ENCODE measurements at places on chromosomes 1 and 21.

DNA sequence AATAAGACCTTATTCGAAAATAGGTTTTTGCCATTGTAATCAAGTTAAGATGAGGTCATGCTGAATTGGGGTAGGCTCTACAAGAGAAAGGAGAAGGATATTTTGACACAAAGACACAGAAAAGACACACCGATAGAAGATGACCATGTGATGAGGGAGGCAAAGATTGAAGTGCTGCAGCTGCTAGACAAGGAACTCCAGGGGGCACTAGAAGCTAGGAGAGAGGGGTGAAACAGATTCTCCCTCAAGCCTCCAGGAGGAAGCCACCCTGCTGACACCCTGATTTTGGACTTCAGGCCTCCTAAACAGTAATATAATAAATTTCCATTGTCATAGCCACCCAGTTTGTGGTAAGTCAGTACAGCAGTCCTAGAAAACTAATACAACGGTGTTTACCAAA, 506.8 kb upstream of the CAMK1G start:
- no peak for DNase-seq
- no peak overlapping the region for H3K27ac ChIP-seq
- H3K4me1 ChIP-seq: no peaks in the 10 kb centered on the region
- no peaks in the 10 kb centered on the region for H3K27me3 ChIP-seq
- no peaks in the 10 kb centered on the region for H3K36me3 ChIP-seq

DNA sequence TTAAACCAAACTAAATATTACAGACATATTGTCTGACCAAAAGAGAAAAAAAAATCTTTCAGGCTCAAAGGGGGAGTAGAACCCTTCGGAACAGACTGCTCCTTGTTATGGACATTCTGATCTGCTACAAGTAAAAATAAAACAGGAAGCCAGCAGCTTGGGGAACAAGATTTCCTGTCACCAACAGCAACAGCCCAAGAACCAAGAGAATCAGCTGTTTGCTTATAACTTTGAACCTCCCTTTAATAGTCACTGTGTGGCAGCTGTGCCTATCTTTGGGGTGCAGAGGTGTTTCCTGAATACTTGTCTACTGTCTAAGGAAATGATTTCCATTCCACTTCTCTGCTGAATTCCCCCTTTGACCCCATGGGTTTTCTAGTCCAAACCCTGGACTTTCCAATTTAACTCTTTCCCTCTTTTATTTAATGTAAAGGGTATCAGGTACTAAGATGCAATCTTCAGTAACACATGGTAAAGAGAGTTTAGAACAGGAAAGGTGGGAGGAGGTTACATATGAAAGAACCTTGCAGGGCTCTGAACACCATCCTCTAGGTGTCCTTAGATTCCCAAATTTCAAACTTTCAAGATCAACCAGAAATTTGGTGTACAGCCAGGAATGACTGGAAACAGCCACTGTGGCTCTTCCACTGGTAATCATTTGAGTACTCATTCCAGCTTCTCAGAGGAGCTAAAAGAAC, 38.6 kb downstream of the GPR3 start:
- H3K4me1 ChIP-seq: peaks cover 83% of the 10 kb centered on the region
- peaks cover 10% of the 10 kb centered on the region for H3K36me3 ChIP-seq
- peak overlapping the region; percentile 17 for H3K4me3 ChIP-seq

GRCh38 chr1:206774093-206774492, 1.8 kb upstream of the IL10 start:
- DNase-seq: no peak
- H3K4me1 ChIP-seq: peaks cover 43% of the 10 kb centered on the region
- no peaks in the 10 kb centered on the region for H3K36me3 ChIP-seq

- no peaks in the 10 kb centered on the region for H3K36me3 ChIP-seq
- no peak overlapping the region for H3K27ac ChIP-seq
- H3K27me3 ChIP-seq: no peaks in the 10 kb centered on the region
- no peak for DNase-seq
- H3K4me1 ChIP-seq: peaks cover 22% of the 10 kb centered on the region
These were observed 1.9 kb upstream of the TUT4 start for GRCh38 chr1:52554756-52555155.

GRCh38 chr1:233005156-233005555, 54.7 kb downstream of the NTPCR start:
- H3K27ac ChIP-seq: no peak overlapping the region
- H3K4me3 ChIP-seq: no peak overlapping the region
- no peak for DNase-seq
- no peaks in the 10 kb centered on the region for H3K27me3 ChIP-seq
- H3K36me3 ChIP-seq: no peaks in the 10 kb centered on the region

GRCh38 chr1:183461350-183461749, 10.9 kb upstream of the SMG7 start:
- H3K4me1 ChIP-seq: no peaks in the 10 kb centered on the region
- no peaks in the 10 kb centered on the region for H3K27me3 ChIP-seq
- no peak for DNase-seq
- H3K4me3 ChIP-seq: no peak overlapping the region

DNA sequence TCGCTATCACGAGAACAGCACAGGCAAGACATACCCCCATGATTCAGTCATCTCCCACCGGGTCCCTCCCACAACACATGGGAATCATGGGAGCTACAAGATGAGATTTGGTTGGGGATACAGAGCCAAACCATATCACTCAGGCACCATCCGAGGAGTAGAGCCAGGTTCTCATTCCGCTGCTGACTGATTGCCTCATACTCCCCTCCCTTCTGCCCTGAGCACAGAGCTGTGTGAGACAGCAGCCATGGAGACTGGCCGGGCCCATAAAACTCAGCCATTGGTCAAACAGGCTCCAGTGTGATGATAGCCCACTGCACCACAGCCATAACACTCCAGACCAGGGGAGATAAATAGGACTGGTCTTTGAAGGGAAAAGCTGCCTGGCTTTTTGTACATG, 22.6 kb downstream of the TTC4 start:
- no peak overlapping the region for H3K4me3 ChIP-seq
- H3K27ac ChIP-seq: no peak overlapping the region
- H3K27me3 ChIP-seq: no peaks in the 10 kb centered on the region
- no peak for DNase-seq
- no peaks in the 10 kb centered on the region for H3K4me1 ChIP-seq

- H3K4me1 ChIP-seq: no peaks in the 10 kb centered on the region
- DNase-seq: no peak
- H3K27me3 ChIP-seq: peaks cover 9% of the 10 kb centered on the region
- H3K36me3 ChIP-seq: no peaks in the 10 kb centered on the region
- H3K4me3 ChIP-seq: no peak overlapping the region
These were observed 13.6 kb upstream of the C1orf185 start for GRCh38 chr1:51088474-51088873.

DNA sequence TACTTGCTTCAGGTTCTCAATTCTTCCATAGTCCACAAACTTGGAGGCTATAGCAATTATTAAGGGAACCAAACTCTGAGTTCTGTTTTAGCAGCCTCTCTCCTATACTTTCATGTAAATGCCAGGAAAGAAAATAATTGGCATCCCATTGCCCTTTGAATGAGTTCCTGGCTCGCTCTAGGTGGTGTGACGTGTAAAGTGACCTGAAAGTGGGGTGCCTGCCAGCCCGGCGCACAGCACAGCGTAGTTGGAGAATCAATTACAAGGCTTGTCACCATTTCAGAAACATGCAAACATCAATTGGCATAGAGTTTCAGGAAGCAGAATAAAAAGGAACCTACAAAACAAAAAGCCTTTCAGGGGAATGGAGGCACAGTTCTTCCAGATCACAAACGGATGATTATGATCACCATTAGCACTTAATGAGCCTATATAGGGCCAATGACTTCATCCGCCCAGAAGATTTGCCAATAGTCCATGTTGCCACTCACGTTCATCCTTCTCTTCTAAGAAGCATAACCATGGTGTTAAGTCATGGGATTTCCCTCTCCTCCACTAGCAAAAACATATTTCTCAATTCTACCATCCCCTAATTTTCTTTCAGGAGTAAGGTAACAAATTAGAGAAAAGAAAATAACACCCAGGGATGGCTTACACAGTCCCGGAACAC, 354.6 kb upstream of the ADGRL2 start:
- no peak overlapping the region for H3K4me3 ChIP-seq
- no peaks in the 10 kb centered on the region for H3K27me3 ChIP-seq
- no peak for DNase-seq
- no peaks in the 10 kb centered on the region for H3K4me1 ChIP-seq

GRCh38 chr1:183303901-183304300, 114.3 kb downstream of the NMNAT2 start:
- H3K4me1 ChIP-seq: no peaks in the 10 kb centered on the region
- DNase-seq: no peak
- peaks cover 3% of the 10 kb centered on the region for H3K27me3 ChIP-seq
- H3K4me3 ChIP-seq: no peak overlapping the region
- no peaks in the 10 kb centered on the region for H3K36me3 ChIP-seq

DNA sequence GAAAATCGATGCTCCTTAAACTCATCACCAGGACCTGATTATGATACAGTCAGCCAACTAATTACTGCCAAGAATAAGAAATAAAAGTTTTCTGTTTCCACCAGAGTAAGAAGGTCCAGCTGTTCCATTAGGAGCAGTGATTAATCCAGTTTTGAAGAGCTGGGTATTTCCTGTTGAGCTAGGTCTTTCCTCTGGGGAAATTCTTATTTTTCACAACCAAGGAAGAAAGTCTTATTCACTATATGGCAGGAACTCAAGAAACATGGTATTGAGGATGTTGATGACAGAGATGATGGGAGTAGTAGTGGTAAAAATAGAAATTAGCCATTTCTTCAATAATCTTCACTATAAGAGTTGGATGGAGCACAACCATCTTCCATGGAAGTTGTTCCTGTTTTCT, 374.6 kb upstream of the RUNX1 start:
- no peaks in the 10 kb centered on the region for H3K36me3 ChIP-seq
- peaks cover 9% of the 10 kb centered on the region for H3K4me1 ChIP-seq
- H3K27ac ChIP-seq: no peak overlapping the region
- H3K27me3 ChIP-seq: no peaks in the 10 kb centered on the region

- no peak overlapping the region for H3K4me3 ChIP-seq
- no peaks in the 10 kb centered on the region for H3K27me3 ChIP-seq
- no peak overlapping the region for H3K27ac ChIP-seq
- H3K4me1 ChIP-seq: no peaks in the 10 kb centered on the region
These were observed 11.9 kb downstream of the XPR1 start for GRCh38 chr1:180643693-180644092.

DNA sequence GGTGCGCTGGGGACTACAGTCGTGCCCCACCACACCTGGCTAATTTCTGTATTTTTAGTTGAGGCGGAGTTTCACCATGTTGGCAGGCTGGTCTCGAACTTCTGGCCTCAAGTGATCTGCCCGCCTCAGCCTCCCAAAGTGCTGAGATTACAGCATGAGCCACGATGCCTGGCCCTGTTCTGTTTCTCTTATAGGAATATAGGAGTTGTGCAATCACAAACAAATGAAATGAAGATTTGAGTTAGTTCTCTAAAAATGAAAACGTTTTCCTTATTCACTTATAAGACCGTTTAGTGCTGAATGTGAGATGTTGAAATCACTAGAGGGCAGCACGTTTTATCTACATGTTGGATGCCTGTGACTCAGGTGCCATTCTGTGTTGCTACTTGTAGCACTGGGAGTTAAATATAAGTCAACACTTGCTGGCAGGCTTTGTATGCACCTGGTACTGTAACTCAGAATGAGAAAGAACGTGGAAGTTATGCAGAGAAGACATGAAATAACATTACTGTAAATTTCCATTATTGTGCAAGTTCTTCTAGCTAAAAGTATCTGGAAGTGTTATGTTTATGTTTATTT, 45.8 kb downstream of the MIGA1 start:
- H3K4me3 ChIP-seq: no peak overlapping the region
- no peaks in the 10 kb centered on the region for H3K27me3 ChIP-seq
- H3K27ac ChIP-seq: no peak overlapping the region
- peaks cover under 1% of the 10 kb centered on the region for H3K36me3 ChIP-seq
- no peak for DNase-seq
- no peaks in the 10 kb centered on the region for H3K4me1 ChIP-seq

DNA sequence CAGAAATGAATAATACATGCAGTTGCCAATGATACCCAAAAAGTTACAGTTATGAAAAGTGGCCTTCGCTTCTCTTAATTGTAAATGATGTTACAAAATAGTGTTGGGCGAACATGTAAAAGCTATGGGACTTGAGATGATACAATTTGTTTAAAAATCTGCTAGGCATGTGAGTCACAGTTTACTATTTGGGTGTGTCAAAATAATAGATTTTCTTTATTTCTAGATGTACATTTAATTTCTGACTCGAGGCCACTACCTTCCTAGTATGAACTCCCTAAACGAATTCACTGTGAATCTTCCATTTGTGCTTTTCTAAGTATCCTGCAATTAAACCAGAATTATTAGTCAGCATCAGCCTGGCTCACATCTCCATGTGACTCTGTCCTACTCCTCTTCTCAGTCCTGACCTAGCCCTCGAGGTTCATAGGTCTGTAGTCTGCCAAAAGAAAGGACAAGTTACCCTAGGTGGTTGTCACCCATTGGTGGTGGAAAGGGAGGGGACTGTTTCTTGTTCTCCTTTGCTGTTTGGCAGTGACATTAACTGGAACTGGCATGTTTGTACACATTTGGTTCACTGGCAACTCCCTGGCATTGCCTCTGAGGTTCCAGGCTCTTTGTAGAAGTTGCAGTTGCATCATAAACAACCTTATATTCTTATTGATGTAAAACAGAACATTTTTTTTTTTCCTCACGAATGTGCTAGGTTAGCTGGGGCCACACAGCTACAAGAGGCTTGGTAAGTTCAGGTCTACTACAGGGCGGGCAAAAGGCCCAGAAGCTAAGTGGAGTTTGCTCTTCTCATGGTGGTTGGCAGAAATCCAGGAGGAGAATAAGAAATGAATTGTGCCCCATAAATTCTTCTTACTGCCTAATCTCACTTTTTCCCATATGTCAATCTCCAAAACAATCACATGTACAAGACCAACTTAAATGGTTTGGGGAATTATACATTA, 746.5 kb upstream of the ADAMTS5 start:
- no peak for DNase-seq
- H3K27me3 ChIP-seq: no peaks in the 10 kb centered on the region
- H3K4me1 ChIP-seq: no peaks in the 10 kb centered on the region
- H3K4me3 ChIP-seq: no peak overlapping the region

- H3K4me3 ChIP-seq: no peak overlapping the region
- no peaks in the 10 kb centered on the region for H3K27me3 ChIP-seq
- no peaks in the 10 kb centered on the region for H3K36me3 ChIP-seq
- no peak overlapping the region for H3K27ac ChIP-seq
These were observed 145.4 kb downstream of the GALNT2 start for GRCh38 chr1:230212405-230212936.

DNA sequence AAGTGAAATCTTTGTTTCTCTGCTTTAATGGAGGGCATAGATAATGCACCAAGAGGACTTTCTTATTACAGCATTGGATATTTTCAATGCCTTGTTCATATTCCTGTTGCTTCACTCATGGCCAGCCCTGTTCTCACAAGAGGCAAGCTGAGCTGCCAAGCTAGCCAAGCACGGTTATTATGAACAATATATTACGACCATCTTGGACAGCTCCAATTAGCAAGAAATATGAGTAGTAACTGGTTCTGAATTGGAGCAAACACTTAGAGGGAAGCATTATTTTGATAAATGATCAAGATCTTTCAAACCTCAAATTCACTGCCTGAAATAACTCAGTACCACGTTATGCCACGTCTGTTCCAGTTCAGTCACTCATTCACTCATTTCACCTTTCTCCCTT, 159.8 kb downstream of the SETD4 start:
- no peaks in the 10 kb centered on the region for H3K4me1 ChIP-seq
- DNase-seq: no peak

All from CD8-positive, alpha-beta memory T cell (primary cell).